CD4-positive, alpha-beta T cell treated with Interleukin-6 for 4 hours (primary cell): ENCODE measurements at places on chromosomes 13 and 19.

- DNase-seq: peak; percentile 34
Measured at GRCh38 chr13:109569958-109570711, 216.2 kb downstream of the IRS2 start.

GRCh38 chr13:59790626-59791025 lies 373.1 kb downstream of the DIAPH3 start:
- no peak for DNase-seq

DNA sequence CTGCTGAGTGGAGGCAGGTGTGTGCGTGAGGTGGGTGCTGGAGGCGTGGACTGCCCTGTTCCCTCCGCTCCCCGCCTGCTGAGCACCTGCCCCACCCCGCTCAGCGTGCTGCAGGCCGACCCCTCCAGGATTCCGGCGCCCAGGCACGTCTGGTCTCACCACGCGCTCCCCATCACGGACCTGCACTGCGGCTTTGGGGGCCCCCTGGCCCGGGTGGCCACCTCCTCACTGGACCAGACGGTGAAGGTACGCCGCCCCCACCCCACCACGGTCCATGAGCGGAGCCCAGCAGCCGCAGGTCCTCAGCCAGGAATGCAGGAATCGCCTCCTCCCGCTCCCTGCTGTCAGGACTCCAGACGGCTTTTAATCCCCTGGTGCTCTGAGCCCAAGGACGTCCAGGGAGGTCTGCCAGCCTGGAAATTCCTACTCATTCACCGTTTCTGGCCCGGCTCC lies 6.0 kb downstream of the WDR18 start:
- no peak for DNase-seq

DNA sequence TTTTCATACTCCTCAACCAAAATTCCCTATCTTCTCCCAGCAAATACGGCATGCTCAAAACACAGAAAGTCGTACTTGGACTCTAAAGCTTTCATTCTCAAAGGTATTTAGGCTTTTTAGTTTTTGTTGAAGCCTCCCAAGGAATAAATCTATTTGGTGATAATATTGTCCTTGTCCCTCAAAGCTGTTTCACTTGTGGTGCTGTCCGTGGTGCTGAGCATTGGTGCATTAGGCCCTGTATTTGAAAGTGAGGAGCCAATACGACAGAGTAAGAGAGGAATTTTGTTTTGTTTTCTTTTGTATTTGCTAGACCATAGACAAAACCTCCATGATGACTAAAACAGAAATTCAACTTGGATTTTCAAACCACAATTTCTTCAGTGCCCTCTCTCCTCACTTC lies 3.2 kb upstream of the LGALS13 start:
- peak; percentile 15 for DNase-seq

DNA sequence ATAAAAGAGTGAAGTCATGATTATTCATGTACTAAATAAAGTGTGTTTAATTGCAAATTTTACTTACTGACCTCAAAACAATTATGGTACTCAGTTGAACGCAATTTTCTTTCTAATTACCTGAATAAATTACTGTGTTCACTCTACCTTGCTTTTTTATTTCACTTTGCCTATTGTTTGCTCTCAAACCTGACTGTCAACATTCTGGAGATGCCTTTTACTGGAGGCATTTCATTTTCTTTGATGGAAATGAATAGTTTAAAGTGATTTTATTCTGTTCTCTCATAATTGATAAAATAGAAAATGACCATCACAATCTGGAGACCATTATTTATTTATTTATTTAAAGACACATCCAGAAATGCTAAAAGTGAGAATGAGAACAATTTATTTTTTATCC lies 811.5 kb upstream of the ATXN8OS start:
- no peak for DNase-seq

DNA sequence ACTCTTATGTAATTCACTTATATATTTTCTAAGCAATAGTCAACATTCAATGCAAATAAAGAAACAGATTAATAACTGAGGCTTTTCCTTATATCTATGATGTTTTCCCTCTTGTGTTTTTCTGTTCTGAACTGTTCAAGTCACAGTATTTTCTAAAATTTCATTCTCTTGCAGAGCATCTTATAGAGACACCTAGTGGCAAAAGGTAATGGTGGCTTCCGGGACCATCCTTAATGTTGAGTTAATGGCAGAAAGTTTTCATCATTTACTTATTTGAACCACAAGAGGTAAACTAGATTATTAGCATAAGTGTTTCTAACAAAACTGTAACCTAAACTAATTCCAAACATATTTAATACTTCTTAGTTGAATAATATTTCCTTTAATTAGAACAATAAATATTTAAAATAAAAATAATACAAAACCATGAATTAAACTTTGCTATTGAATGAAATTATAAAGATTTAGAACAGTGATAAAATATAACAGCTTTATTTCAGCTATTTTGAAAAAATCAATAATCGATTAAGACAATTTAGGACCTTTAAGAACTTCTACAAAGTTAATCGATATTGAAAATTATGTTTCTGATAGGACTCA lies 1.7 kb upstream of the SLITRK5 start:
- DNase-seq: no peak

DNA sequence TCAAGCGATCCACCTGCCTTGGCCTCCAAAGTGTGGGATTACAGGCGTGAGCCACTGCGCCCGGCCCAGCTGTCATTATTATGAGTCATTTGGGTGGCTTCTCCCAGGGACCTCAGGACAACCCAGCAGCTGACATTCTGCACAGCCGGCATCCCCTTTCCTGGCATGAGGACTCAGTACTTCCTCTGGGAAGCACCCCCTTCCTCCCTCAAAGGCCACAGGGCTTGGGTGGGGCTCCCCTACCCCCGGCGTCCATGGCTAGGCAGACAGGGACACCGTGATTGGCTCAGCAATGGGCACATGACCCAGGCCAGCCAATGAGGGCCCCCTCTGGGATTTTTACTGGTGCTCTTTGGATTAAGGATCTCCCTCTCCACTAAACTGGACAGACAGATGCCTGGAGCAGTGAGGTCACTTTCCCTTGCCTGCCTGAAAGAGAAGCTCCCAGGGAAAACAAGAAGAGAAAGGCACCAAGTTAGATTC lies 6.0 kb downstream of the KANK2 start:
- no peak for DNase-seq

GRCh38 chr19:6092329-6093286 lies 17.7 kb downstream of the RFX2 start:
- DNase-seq: no peak

DNA sequence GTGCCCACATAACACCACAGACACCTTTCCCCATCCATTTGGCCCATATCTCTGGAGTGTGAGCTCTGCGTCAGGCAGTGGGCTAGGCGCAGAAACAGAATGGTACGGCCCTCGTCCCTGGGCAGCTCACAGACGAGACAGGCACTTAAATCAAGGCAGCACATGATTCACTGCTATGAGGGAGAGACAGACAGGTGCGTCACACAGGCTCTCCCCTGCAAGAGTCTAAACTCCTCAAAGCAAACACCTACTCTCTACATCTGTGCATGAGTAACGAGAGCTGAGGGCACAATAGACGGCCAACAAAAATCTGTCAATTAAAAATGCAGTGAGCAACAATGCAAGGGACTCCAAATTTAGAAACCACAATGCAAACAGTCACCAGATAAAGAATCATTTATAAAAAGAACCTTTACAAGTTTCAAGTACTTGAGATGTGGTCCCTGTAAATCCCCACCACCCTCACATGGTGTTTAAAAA lies 348.9 kb downstream of the UQCRFS1 start:
- DNase-seq: no peak

GRCh38 chr19:13018035-13018914 lies 23.0 kb downstream of the NFIX start:
- no peak for DNase-seq

- peak; percentile 66 for DNase-seq
Measured at GRCh38 chr19:11091703-11092153, 2.5 kb downstream of the LDLR start.

GRCh38 chr13:73742982-73743381 lies 391.2 kb downstream of the KLF12 start:
- no peak for DNase-seq

DNA sequence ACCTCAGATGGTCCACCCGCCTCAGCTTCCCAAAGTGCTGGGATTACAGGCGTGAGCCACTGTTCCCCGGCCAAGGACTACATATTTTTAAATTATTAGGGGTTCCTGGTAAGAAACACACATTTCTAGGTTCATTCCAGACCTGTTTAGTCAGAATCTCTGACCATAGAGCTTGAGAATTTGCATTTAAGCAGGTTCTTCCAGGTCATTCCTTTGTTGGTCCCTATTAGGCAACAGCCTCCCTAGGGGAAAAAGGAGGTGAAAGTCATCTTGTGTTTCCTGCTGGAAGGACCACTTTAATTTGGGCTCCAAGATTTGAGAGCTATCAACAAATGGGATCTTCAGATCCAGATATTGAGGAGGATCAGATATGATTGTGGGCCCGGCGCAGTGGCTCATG lies 16.3 kb downstream of the S1PR2 start:
- DNase-seq: no peak

GRCh38 chr13:73765651-73766384 lies 368.4 kb downstream of the KLF12 start:
- peak; percentile 94 for DNase-seq

DNA sequence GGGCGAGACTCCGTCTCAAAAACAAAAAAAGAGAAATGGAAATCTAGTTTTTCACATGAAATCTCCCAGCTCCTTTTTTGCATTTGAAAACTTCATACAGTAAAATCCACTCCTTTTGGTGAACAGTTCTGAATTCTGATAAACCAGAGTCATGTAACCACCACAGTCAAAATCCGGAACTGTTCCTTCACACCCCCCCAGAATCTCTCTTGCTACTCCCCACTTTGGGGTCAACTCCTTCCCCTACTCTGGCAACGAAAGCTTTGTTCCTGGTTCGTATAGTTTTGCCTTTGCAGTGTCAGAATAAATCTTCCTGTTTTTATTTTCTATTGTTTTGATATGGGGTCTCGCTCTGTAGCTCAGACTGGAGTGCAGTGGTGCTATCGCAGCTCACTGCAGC lies 23.7 kb downstream of the RCN3 start:
- no peak for DNase-seq

DNA sequence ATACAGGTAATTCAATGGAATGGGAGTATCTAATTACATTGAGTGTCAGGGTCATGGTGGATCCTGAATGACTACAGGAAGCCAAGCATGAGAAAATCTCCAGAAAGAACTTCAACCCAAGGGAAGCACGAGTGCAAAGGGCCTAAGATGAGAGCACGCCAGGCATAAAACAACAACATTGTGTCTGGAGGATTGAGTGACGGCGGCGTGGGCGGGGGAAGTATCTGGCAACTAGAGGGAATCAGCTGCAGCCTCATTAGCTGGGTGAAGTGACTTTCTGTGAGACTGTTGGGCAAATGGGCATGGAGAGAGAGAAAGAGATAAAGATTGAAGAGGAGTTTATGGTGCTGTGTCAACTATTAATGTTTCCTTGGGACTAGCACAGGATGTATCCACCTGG lies 194.3 kb downstream of the GPC6 start:
- no peak for DNase-seq

GRCh38 chr13:102510072-102510471 lies 86.7 kb upstream of the TPP2 start:
- DNase-seq: no peak

- no peak for DNase-seq
Measured at GRCh38 chr19:48274173-48274572, 4.3 kb downstream of the ZNF114 start.
